ENCODE measurements at places on chromosomes 6 and 20.

GRCh38 chr20:63344616-63345327 is 16.4 kb downstream of the CHRNA4 start:
- no peak for DNase-seq

DNA sequence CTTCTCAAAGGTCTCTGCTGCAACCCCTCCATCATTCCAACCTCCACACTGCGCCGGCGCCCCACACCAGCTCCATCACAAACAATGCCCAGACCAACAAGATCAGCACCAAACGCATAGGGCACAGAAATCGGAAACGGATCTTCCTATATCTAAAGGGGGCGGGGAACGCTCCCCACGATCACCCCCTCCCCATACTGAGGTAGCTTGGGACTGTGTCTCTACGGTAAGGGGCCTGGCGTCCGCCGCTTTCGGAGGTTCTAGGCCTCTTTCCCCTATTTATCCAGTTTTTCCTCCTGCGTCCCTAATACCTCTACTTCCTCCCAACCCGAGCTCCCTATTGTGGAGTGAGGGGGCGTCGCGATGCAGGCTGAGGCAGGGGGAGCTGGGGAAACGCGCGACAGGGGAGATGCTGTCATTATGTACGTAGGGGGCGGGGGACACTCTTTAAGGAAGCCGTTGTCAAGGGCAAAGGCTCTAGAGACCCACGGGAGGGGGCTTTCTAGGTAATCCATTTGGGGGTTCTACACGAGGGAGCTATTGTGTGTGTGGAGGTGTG is 909 bp downstream of the DNAAF9 start:
- DNase-seq = no peak

GRCh38 chr6:44430326-44430725 is 42.8 kb downstream of the CDC5L start:
- no peak for DNase-seq

DNA sequence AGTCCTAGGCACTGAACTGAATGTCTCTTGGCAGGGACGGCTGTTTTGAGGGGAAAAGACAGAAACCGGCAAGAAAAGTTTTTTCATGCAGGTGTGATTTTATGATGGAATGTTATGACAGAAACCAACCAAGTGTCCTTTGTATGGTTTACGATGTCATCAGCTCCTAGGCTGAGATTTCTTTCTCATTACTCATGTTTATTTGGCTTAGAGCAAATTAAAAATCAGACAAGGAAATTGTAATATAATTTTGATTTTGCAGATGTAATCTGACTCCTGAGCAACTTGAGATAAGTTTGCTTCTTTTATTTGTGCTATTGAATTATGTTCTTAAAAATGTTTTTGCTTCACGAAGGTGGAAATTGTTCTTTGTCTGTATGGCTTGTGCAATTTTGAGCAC is 58.8 kb upstream of the MAP3K7 start:
- no peak for DNase-seq

- no peak for DNase-seq
Observed at GRCh38 chr6:170000071-170000843, 248.8 kb downstream of the ERMARD start.

DNA sequence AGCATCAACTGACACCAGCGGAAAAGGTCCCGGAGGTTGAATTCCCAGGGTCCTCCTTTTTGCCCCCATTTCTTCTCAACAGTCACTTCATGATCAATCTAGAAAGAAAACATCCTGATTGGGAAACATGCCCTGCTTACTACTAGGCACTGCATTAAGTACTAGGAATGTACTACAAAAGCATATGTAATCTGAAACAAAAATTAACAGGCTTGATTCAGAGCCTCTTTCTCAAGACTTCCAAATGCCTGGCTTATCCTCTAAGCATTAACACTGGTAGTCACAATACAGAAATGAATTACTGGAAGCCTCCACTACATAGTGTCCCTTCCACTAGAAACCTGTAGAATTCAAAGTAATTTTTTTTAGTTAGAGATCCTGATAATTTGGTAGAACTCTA is 84.5 kb upstream of the LYRM2 start:
- DNase-seq = no peak

- no peak for DNase-seq
Observed at GRCh38 chr6:33143113-33143770, 49.0 kb downstream of the COL11A2 start.

- DNase-seq = no peak
Observed at GRCh38 chr6:132298344-132298949, 102.8 kb downstream of the MOXD1 start.
